ENCODE measurements at places on chromosomes 4 and X.

DNA sequence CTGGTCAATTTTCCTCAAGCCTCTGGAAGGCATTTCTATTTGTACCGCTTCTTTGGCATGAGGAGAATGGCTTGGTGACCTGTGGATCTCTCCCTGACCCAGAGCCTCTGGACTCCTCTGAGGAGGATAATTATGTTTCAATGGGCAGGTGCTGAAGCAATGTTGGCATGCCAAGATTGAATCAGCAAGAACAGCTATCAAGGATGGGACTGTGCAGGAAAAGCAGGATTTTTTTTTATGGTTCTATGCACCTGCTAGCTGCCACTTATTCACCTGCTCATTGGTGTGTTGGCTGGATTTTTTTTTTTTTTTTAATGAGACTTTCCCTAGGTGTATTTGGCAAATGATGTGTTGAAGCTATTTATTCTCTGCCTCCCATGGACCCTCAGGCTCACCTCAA, 821.2 kb downstream of the RPA4 start:
- no peak for DNase-seq

- no peak for DNase-seq
Observed at GRCh38 chrX:57674861-57675260, 5.2 kb downstream of the NLRP2B start.

DNA sequence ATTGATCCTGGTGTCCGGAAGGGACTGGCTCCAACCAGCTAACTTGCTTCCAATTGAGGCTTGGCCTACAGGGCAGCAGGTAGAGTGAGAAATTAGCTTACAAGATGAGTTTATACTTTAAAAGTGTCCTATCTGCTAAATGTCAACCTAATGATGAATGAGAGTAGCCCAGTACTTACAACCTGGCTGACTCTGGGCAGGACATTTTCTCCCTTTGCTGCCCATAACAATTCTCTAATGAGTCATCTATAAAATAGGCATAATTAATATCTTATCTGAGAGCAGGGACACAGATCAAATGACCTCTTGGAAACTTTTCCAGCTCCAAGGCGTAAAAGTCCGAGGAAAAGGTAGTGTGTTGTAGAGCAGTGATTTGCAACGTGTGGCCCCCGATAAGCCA, 398.4 kb upstream of the BOD1L1 start:
- no peak for DNase-seq

DNA sequence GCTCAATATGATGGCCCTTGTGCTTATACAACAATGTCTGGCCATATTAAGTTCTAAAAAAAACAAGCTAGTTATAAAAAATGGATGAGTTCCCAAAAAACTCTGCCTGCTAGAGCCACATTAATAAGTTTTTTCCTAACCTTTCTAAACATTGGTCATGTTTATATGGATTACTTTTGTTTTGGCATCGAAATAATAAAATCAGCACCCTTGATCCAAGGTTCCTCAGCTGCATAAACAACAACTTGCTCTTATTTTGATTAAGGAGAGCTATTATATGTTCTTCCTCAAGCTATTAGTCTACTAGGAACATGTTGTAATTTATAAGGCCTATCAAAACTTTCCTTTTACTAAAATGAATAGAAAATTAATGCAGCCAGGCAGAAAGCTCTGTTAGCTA, 48.4 kb downstream of the UNC5C start:
- no peak for DNase-seq

GRCh38 chr4:77089866-77090265, 14.1 kb upstream of the CCNI start:
- no peak for DNase-seq

GRCh38 chr4:179110816-179111215, 1668.6 kb upstream of the AGA start:
- no peak for DNase-seq

GRCh38 chr4:629636-629914, 4.2 kb downstream of the PDE6B start:
- no peak for DNase-seq

DNA sequence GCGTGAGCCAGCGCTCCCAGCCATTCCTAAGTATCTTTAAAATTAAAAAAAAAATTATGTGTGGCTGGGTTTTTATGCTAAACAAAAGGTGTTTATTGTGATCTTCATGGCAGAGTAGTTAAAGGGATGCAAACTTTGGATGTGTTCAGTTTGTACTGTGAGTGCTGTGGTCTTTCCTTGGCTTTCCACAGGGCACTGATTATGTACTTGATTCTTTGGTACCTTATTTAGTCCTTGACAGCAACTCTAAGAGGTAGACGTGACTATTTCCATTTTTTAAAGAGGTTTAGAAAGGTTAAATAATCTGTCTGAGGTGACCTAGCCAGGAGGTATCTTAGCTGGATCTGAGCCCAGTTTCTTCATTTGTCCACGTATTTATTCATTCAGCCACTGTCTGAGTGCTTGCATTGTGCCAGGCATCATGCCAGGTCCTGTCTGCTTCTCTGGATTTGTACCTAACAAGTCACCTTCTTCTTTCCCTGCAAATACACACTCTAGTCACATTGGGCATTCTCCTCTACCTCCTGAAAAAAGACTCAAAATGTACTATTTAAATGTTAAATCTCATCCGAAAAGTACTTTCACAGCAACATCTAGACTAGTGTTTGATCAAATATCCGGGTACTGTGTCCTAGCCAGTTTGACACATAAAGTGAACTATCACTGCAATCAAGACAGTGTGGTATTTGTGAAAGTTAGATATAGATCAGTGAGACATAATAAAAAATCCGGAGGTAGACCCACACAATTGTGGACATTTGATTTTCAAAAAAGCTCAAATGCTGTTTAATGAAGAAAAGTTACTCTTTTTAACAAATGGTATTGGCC, 31.5 kb downstream of the WWC2 start:
- DNase-seq: no peak

DNA sequence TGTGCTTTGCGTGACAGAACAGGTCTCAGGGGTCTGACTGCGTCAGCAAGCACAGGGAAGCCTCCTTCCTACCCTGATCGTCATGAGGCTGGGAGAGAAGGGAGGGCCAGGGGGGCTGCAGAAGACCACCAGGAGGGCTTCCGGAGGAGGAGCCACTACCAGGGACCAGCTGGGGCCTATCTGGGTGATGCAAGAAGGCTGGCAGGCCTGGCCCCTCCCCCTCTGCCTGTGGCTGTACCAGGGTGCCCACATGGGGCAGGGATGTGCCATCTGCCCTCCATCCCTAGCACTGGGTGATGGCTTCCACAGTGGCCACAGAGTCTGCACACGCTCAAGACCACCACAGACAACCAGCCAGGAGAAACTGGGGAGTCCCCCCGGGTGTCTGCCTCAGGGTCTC, 116.4 kb upstream of the NKX1-1 start:
- no peak for DNase-seq

DNA sequence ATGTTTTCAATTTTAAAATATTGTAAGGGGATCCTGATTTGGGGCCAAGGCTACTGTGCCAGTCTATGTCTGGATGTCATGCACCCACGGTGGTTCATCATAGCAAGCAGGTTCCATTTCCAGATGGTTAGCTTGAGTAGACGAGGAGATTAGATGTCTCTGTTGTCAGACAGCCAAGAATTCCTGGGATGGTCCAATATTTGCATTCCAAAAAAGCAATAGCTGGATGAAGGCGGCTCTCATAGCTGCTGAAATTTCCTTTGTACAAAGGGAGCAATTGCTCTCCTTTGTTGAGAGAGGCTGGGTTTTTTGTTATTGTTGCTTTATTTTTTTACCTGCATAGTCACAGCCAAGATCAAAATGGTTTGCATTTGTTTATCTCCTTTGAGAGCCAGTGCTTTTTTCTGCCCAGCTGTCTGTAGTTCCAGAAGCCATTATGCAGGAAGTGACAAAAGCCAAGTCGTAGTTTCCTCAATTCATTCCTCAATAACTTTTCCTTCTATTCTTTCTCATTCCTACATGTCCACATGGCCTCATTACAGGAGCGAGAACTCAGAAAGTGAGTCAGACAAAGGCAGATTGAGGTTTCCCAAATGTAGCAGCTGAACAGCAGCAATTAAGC, 107.9 kb downstream of the MMRN1 start:
- DNase-seq: no peak

- peak; percentile 84 for DNase-seq
Observed at GRCh38 chrX:119852382-119853353, at the start of gene UPF3B. Gene UPF3B (minus strand): TSS chrX:119852963. CDS start chrX:119852928, 35 bp downstream.
